Islet precursor cell (in vitro differentiated cells): ENCODE measurements at places on chromosomes 5 and 9.

GRCh38 chr9:133261753-133262120, 13.3 kb downstream of the ABO start:
- DNase-seq, result peak; percentile 50

GRCh38 chr9:6630502-6631206, 14.9 kb downstream of the GLDC start:
- no peak for DNase-seq

- peak; percentile 83 for DNase-seq
Measured at GRCh38 chr5:177496070-177496726, 1.2 kb downstream of the PDLIM7 start.

- no peak for DNase-seq
Measured at GRCh38 chr5:174288439-174288838, 242.9 kb downstream of the NSG2 start.

DNA sequence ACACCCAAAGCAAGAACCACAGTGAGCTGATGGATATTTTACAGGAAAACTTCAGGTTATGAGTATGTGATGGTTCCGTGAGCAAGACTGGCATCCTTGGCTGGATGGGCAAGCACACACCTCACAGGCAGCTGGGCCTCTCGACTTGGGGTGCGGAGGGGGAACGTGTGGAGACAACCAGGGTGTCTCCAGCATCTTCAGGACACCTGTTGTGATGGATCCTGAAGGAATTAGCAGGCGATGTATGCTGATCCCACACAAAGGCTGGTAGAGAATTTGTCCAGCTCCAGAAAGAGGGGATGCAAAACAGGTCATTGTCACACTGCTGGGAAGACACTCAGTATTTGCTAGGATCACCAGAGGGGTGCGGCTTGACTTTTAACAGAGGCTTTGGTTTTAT, 42.7 kb downstream of the SECISBP2 start:
- DNase-seq, result peak; percentile 11

DNA sequence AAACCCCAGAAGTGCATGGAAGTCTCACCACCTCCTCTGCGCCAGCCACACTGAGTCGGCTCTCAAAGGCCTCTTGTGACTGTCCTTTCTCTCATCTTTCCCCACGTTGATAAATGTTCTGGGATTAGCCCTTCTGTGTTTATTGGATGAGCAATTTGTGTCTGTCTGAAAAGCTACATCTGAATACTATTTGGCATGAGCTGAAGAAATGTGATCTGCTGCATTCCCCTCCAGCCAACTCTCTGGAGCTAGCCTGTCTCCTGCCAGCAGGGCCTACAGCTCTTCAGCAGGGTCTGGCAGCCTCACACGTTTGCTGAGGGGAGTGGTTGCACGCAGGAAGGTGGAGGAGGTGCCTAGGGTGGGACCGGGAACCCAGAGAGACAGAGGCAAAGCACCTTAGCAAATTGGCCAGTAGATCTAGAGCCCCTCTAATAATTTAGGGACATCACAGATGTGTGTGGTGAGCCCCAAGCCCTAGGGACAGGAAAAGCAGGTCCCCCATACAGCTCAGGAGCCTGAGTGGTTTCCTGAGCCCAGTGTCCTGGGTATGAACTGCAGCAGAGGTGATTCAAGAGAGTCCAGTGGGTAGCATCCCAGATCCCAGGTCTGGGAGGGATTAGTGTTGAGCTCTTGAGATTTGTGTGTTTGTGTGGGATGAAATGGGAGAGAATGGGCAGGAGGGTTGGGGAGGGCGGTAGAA, 20.5 kb upstream of the B4GALT1 start:
- no peak for DNase-seq

DNA sequence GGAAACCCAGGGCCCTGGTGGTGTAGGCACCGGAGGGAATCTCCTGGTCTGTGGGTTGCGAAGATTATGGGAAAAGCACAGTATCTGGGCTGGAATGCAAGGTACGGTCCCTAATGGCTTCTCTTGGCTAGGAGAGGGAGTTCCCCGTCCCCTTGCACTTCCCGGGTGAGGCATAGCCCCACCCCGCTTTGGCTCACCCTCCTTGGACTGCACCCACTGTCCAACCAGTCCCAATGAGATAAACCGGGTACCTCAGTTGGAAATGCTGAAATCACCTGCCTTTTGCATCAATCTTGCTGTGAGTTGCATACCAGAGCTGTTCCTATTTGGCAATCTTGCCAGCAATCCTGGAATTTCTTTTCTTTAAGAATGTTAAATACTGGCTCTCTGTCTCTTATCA, 1429.1 kb downstream of the MAT2B start:
- DNase-seq, result peak; percentile 46

- no peak for DNase-seq
Measured at GRCh38 chr5:179207470-179207869, 137.8 kb downstream of the ADAMTS2 start.

DNA sequence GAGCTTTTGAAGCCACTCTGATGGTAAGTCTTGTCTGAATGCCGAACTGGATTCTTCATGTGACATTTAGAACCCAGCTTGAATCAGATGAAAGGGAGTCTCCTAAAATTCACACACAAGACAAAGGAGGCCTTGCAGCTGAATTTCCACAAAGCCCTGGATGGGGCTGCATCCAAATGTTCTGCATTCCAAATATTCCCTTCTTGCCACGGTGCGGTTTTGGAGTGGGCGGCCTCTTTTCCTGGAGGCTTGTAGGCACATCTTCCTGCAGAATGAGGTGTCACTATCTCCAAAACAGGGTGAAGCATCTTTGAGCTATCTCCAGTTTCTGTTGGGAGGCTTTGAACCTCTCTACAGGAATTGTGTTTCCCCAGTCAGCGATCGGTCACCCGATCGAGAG, 342.7 kb downstream of the ARHGEF28 start:
- DNase-seq, result no peak

DNA sequence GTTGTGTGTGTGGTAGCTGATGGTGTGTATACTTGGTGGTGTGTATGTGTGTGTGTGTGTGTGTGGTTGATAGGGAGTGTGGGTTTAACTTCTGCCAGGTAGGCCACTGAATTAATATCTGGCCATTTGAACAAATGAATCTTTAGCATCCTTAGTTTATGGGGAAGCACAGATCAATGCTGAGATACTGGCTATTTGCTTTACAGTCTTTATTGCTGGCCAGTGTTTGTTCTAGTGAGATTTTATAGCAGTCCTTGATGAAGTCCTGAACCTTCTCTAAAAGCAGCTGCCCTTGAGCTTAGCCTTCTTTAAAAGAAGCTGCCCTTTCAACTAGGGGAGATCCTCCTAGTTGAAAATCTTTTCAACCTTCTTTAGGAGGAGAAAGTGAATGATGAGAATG, 69.3 kb downstream of the MACIR start:
- no peak for DNase-seq

DNA sequence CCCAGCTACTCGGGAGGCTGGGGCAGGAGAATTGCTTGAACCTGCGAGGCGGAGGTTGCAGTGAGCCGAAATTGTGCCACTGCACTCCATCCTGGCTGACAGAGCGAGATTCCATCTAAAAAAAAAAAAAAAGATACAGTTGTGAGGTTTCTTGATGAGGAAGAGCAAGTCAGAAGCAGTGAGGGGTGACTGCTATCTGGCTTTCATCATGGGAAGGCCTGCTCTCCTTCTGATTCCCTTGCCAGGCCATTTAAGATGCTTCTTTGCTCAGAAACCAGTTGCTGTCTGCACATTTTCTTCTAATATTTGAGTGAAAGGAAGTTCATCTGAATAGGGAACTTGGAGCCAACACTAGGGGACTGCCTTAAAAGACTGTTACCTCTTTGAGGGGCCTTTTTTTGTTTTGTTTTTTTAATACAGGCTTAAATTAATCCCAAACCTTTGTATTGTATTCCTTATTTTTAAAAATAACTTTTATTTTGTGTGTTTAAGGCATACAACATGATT, 201.9 kb downstream of the ARHGAP26 start:
- DNase-seq, result no peak

DNA sequence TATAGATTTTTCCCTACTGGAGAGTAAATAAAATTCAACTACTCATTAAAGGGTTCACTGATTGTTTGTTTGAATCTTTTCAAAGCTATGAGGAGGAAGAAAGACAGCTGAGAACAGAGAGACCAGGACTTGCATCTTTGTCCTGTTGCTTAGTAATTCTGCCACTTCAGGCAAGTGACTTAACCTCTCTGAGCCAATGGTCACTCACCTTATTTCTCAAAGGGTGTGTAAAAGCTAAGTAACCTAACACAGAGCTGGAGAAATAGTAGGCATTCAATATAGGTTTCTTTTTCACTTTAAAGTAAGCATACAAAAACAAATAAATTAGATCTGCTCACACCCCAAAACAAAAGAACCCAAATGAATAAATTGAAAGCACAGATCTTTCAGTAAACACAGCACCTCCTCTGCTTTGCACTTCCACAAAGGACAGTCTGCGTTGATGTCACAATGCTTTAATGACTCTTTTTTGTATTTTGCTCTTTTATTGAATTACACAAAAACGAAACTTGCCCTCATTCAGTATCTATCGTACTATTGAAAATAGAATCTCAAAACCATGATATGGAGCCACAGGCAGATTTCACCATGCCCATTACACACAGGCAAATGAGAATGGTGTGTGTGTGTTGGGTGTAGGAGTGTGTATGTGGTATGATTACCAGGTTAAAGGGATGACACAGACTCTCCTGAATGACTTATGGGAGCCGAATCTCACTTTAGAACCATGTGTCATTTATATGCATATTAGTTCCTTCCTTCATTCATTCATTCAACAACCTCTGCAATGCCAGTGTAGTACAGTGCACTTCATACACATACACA, 166.0 kb downstream of the EBF1 start:
- DNase-seq, result no peak
